ENCODE measurements at places on chromosomes 7 and 10.

GRCh38 chr10:91444211-91445182, 34.4 kb downstream of the HECTD2 start:
- no peak for DNase-seq

DNA sequence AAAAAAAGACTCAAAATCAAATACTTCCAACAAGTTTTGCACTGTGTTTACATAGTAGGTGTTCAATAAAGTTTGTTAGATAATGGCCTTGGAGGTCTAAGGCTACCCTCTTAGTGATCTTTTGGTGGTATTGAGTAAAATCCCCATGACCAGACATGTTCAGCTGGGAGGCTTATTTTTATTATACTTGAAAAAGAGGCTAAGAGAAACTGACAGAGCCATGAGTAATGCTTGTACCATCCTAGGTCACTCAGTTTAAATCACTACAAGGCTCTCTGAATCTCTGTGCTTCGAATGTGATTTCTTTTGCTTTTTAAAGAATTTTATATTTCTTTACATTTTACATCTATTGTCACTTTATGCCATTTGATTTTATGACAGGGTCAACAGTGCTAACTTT, 90.5 kb downstream of the TWIST1 start:
- peak; percentile 77 for DNase-seq

GRCh38 chr10:1043532-1043995, 5.4 kb downstream of the IDI1 start:
- no peak for DNase-seq

DNA sequence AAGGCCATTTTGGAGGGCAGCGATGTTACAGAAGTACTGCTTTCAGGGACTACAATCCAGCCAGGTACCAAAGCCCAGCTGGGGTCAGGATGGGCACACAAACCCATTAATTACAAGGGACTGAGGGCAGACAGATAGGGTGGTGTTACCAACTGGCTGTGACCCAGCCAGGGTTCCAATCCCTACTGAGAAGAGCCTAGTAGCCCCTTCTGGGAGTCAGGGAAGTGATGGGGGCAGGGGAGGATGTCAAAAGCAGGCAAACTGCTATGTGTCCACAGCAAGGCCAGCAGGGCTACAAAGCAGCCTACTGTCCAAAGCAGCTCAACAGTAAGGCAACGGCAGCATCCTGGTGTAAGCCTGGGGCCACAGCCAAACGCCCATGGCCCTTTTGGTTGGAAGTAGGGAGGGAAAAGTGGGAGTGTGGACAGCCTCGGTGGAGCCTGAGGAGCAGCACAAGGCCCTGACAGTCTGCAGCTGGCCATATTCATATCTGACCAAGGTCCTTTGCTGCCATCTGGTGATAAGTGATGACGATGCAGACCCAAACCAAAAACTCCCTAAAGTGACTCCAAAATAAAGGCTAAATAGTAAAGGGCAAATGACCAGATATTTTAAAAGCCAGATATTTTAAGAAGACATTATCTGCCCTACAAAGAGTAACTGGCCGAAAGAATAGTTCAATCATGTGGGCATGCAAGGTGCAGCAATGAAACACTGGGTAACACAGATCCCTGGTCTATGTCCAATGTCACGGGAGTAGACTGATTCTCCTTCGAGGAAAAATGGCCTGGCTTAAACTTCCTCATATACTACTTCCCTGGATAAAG, 56.9 kb downstream of the XPNPEP1 start:
- DNase-seq = peak; percentile 16

GRCh38 chr10:77196614-77197013, 441.0 kb downstream of the KCNMA1 start:
- no peak for DNase-seq

DNA sequence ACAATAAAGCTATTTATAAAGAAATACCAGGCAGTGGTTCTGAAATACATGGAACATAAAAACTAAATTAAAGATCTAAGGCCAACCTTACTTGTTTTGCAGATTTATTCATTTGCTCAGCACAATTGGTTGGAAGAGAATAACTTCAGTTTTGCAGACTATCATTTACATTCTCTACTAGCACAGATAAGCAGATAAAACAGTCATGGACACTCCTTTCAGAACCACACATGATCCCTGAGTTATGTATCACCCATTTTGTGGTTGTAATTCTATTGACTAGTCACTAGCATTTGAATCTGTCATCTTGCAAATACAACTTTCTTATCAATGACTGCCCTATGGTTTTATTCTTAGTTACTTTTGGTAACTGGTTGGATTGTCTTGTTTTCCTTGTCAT, 45.1 kb downstream of the PRKAR2B start:
- DNase-seq = no peak

GRCh38 chr7:37181550-37181932, 267.1 kb downstream of the ELMO1 start:
- no peak for DNase-seq

- no peak for DNase-seq
Measured at GRCh38 chr10:6476989-6477388, 103.1 kb downstream of the PRKCQ start.

GRCh38 chr10:122044713-122045112, 55.8 kb downstream of the TACC2 start:
- peak; percentile 41 for DNase-seq

DNA sequence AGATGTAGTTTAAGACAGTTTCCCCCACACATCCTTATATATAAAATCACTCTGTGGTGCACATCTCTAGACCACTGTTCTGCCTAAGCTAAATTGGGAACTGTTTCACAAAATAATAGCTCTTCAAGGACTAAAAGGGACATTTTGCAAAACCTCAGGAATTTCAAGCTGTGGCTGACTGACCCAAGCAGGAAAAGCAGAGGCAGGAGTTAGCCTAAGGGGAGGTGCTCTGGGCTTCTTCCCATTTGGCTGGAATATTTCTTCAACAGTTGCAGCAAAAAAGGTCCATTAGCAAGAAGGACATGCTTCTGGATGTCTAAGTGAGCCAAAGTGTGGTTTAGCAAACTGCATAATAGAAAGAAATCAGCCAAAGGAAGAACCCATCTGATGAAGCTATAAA, 551.2 kb upstream of the ANKRD30A start:
- DNase-seq = peak; percentile 9

DNA sequence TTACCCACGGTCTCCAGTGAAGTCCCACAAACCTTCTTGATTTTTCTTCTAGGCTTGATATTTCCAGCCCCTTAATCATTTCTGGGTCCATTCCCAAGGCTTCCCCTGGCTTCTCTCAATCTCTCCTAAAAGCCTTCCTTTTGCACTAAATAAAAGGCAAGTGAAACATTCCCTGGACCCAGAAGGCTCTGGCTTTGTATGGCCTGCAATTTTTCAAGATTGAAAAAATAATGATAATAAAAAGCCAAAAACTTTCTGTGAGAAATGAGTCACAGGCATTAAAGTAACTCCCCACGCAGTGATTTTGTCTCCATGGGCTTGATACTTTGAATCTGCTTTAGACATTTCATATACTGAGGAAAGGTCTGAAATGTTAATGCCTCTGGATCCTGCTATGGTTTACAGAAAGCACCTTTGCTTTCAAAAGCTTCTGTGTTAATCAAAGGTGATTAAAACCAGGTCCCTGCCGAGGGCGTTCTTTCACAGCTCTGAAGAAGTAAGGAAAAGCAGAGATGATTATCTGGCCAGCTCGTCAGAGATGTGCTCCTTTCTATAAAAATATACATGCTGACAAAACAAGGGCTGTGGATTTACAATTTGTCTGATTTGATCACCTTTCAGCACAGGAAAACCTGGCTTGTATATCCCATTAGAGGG, 118.9 kb upstream of the TMEM72 start:
- no peak for DNase-seq

DNA sequence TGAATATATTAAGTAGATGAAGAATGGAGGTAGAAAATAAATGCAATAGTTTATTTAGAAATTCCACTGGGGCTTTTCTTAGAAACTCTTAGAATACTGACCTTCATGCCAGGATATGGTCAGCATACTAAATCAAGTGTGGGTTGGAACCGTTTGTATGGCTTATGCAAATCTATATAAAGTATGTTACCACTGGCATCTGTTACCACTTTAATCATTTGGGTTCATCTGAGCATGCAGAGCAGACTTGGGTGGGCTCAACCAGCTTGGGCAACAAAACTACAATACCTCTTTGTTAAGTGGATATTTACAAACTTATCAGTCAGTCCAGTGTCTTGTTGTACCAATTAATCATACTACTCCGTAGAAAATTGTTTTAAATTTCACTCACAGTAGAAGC, 125.8 kb downstream of the CRPPA start:
- no peak for DNase-seq

GRCh38 chr10:24680647-24681524, 42.8 kb downstream of the ARHGAP21 start:
- peak; percentile 66 for DNase-seq

DNA sequence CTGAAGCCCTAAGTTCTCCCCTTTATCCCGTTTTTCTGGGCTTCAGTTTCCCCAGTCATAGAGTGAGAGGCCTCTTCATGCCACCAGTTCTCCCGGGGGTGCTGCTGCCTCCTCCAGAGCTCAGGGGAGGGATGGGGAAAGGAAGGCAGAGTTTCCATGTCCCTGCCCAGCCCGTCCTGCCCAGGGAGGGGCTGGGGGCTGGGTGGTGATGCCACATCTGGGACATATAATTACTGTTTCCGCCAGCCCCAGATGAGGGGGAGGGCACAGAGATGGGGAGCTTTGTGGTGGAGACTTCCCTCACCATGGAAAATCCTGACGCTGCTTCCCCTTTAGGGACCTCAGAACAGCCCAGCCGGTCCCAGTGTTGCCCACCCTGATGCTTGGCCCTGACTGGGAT, 4.1 kb downstream of the AQP1 start:
- DNase-seq = no peak

GRCh38 chr10:45454262-45454661, 80.2 kb downstream of the ALOX5 start:
- DNase-seq = peak; percentile 17

- no peak for DNase-seq
Measured at GRCh38 chr10:83073472-83073871, 1065.8 kb upstream of the GHITM start.

- peak; percentile 2 for DNase-seq
Measured at GRCh38 chr7:123784263-123784662, 35.5 kb upstream of the WASL start.

- no peak for DNase-seq
Measured at GRCh38 chr10:104374591-104374990, 21.0 kb downstream of the CFAP58 start.

DNA sequence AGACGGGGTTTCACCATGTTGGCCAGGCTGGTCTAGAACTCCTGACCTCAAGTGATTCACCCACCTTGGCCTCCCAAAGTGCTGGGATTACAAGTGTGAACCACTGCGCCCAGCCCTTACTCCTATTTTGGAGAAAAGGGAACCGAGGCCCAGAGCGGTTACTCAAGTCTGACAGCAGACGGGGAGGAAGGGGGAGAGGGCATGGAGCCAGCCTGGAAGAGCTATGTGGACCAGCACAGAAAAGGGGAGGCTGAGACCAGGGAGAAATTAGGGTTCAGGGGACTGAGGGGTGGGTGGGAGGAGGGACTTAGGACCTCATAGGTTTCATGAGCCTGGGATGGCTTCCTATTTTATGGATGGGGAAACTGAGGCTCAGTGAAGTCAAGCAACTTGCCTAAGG, 1.5 kb downstream of the SFRP5 start:
- no peak for DNase-seq

- DNase-seq = peak; percentile 25
Measured at GRCh38 chr7:774161-775109, 47.4 kb upstream of the PRKAR1B start.

DNA sequence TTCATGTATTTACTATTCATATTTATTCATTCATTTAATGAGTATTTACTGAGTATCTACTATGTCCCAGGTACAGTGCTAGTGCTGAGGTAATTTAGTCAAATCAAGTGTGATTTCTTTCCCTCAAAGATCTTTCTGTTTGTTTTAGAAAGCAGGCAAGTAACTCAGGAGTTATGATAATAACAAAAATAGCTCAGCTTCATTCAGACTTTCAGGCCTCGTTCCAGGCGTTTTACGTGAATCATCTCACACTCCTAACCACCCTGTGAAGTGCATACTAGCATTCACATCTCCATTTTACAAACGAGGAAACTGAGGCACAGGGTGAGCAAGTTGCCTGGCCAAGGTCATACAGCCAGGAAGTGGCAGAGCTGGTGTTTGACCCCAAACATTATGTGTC, 468.7 kb upstream of the C7orf33 start:
- DNase-seq = no peak

GRCh38 chr7:135320268-135320667, 86.6 kb downstream of the STRA8 start:
- peak; percentile 89 for DNase-seq

- no peak for DNase-seq
Measured at GRCh38 chr7:45578467-45578866, 4.3 kb downstream of the ADCY1 start.

DNA sequence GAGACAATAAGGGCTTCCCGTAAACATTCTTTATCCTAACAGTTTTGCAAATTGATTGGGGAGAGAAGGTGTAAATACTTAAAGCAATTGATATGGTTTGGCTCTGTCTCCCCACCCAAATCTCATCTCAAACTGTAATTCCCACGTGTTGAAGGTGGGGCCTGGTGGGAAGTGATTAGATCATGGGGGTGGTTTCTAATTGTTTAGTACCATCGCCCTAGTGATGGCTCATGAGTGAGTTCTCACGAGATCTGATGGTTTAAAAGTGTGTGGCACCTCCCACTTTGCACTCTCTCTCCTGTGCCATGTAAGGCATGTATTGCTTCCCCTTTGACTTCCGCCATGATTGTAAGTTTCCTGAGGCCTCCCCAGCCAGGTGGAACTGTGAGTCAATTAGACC, 22.1 kb upstream of the CAPZA2 start:
- no peak for DNase-seq

GRCh38 chr7:14691034-14691433, 211.5 kb downstream of the DGKB start:
- no peak for DNase-seq

- no peak for DNase-seq
Measured at GRCh38 chr10:43237128-43237527, 29.7 kb downstream of the RASGEF1A start.

DNA sequence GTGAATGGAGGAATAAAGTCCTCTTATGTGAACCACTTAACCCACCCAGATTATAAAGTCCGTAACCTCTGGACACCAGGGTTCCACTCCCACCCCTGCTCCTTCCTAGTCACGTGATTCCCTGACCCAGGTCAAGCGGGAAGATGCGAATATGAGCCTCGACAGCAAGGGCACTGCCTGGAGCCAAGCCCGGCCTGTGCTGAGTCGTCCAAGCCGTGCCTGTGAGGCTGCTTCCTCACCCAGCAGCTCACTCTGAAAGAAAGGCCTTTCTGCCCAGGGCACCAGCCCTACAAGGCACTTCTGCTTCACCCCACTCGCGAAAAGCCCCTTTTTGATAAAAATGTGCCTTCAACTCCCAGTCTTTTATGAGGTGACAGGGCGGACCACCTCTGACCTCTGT, 85.8 kb downstream of the CYTH3 start:
- DNase-seq = no peak

GRCh38 chr7:78562191-78562590, 763.6 kb downstream of the PHTF2 start:
- DNase-seq = no peak

- no peak for DNase-seq
Measured at GRCh38 chr7:73741600-73741999, 3.0 kb upstream of the ABHD11 start.

All from iris pigment epithelial cell (primary cell).